Activated T-cell treated with anti-CD3 and anti-CD28 coated beads, Interleukin-2, amount 50 U/mL, for 4 hours (primary cell): ENCODE measurements at places on chromosomes 4 and X. TPM values are rescaled to one million over a fixed set of nuclear protein-coding genes. Genes with fewer than 3 reads are reported as not detected.

PPEF2 gene
- total RNA-seq: not detected

DGAT2L6 gene
- not detected for total RNA-seq

CCNA2 gene
- 14.7 TPM for total RNA-seq

RAB40AL gene
- 0.33 TPM for total RNA-seq

MSN gene
- total RNA-seq: 452 TPM

GPR50 gene
- not detected for total RNA-seq

GABRG1 gene
- total RNA-seq: not detected

ACE2 gene
- total RNA-seq: 0.14 TPM

SEC24D gene
- 32.7 TPM for total RNA-seq

SMIM31 gene
- total RNA-seq: not detected

ERCC6L gene
- 2.9 TPM for total RNA-seq

SLC2A9 gene
- 2.6 TPM for total RNA-seq

UGT2A3 gene
- not detected for total RNA-seq

NDST3 gene
- not detected for total RNA-seq

PITX2 gene
- total RNA-seq: not detected

ODAPH gene
- not detected for total RNA-seq

LRIT3 gene
- 0.11 TPM for total RNA-seq

HSFX3 gene
- not detected for total RNA-seq

UCP1 gene
- not detected for total RNA-seq

ADH7 gene
- not detected for total RNA-seq

RBM46 gene
- not detected for total RNA-seq

PPARGC1A gene
- total RNA-seq: 0.23 TPM

ZMAT1 gene
- total RNA-seq: 0.95 TPM

CACNA1F gene
- 0.13 TPM for total RNA-seq

MID1 gene
- 0.24 TPM for total RNA-seq

MYOZ2 gene
- not detected for total RNA-seq

GBA3 gene
- total RNA-seq: not detected

MAGEA4 gene
- total RNA-seq: not detected

CSAG3 gene
- total RNA-seq: not detected

COL25A1 gene
- not detected for total RNA-seq

ABCG2 gene
- 0.49 TPM for total RNA-seq

FABP2 gene
- total RNA-seq: not detected
